Lung microvascular endothelial cell (primary cell): ENCODE measurements at places on chromosomes 5 and 9. TPM values are rescaled to one million over a fixed set of nuclear protein-coding genes. Genes with fewer than 3 reads are reported as not detected.

Gene RGS7BP
- total RNA-seq: 0.20 and 0.22 TPM in 2 replicates

Gene TAF11L5
- not detected in 2 replicates for total RNA-seq

Gene IFNK
- total RNA-seq: not detected in 2 replicates

Gene LCN1
- total RNA-seq: not detected in 2 replicates

Gene TLX3
- total RNA-seq: not detected in 2 replicates

Gene KIAA1958
- total RNA-seq: 0.65 and 1.6 TPM in 2 replicates

Gene FGD3
- total RNA-seq: not detected in 2 replicates

Gene PCDHB5
- total RNA-seq: 0.87 and 1.8 TPM in 2 replicates

Gene NUTM2G
- not detected in 2 replicates for total RNA-seq
